ENCODE measurements at places on chromosomes 4 and X. TPM values are rescaled to one million over a fixed set of nuclear protein-coding genes. Genes with fewer than 3 reads are reported as not detected.
A peak's percentile ranks its signal among the peaks of the same experiment; 100 is the strongest.

DNA sequence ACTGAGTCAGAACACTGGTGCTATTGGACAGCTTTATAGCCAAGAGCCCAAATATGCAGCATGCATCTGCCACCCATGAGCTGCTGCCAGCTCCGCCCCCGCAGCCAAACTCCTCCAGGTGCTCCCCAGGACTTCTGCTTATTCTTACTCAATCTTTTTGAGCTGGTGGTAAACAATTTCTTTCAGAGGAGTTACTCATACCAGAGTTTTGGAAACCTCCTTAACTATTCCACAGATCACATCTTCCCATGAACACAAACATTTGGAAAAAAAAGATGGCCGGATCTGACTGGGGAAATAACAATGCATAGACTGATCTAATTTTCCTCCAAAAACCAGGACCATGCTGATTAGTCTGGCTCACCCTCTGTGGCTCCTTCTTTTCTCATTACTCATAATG lies 399.9 kb downstream of the GPM6A start:
- H3K4me1 ChIP-seq: peaks cover 2% of the 10 kb centered on the region
- no peak overlapping the region for H3K4me3 ChIP-seq
- H3K27ac ChIP-seq: no peak overlapping the region
- H3K27me3 ChIP-seq: no peaks in the 10 kb centered on the region
- H3K36me3 ChIP-seq: no peaks in the 10 kb centered on the region

GRCh38 chr4:108244606-108245005 lies 75.9 kb upstream of the LEF1 start:
- H3K4me3 ChIP-seq: no peak overlapping the region
- H3K27me3 ChIP-seq: no peaks in the 10 kb centered on the region
- H3K27ac ChIP-seq: no peak overlapping the region
- DNase-seq: no peak

DNA sequence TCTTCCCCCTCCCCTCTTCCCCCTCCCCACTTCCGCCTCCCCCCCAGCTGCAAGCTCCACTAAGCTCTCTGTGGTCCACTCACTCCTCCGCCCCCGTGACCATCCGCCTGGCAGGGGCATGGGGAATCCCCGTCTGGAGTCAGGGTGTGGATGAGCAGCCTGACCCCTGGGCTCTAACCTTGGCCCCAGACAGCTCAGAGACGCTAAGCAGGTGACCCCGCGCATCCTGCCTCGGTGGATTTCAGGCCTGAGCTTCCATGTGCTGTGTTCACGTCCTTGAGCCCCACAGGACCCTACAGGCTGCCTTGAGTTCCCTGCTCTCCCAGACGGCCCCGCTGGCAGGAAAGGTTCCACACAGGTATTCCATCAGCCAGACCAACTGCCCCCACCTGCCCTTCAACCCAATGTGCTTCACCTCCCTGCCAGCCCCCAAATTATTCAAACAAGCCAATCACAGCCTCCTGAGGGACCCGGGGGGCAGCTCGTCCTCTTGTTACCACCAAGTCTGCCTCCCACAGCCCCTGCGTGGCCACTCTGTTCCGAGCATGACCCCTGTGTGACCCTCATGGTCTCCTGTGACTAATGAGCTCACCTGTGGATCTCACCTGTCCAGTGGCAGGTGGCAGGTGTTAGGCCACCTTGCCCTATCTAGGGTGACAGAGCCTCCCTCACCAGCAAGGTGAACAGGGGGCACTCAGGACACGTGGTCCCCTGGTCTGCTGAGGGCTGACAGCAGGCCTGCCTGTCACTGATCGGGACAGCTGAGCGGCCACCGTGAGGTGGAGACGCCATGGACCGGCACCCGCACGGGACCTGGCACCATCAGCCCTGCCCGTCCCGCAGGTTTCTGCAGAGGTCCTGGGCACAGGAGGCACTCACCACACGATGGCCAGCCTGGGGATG lies 73.2 kb upstream of the MXD4 start:
- DNase-seq: no peak
- H3K36me3 ChIP-seq: no peaks in the 10 kb centered on the region
- H3K4me3 ChIP-seq: no peak overlapping the region
- no peak overlapping the region for H3K27ac ChIP-seq
- peaks cover 10% of the 10 kb centered on the region for H3K4me1 ChIP-seq

GRCh38 chr4:89300060-89300459 lies 7.5 kb downstream of the GPRIN3 start:
- H3K27ac ChIP-seq: no peak overlapping the region
- no peak for DNase-seq
- H3K27me3 ChIP-seq: peaks cover 3% of the 10 kb centered on the region

DNA sequence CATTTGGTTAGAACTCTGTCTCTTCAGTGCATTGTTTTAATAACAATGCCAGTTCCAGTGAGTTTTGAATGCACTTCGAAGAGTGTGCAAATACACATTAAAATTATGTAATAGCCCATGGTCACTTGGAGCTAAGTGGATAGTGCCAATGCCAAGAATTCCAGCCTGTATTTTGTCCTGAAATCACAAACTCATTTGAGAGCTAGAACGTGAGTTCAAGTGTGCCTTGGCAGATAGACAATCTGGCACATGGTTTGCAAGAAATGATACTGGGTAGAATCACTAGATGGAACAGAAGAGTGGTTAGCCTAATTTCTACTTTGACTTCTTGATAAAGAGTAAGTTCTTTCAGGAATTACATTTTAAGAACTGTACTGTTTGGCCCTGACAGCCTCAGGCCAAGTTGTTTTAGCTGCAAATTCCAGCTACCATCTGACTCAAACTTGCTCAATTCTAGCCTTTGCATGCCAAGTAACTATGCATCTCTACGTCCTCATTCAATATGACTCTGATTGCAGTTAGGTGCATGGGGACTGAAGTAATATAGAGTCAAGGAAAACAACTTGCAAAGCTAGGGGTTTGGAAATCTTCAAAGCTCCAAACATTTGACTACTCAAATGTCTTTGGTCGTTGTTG lies 131.9 kb upstream of the SMIM31 start:
- no peaks in the 10 kb centered on the region for H3K36me3 ChIP-seq
- no peaks in the 10 kb centered on the region for H3K27me3 ChIP-seq
- no peak overlapping the region for H3K4me3 ChIP-seq
- no peaks in the 10 kb centered on the region for H3K4me1 ChIP-seq
- H3K27ac ChIP-seq: no peak overlapping the region

GRCh38 chr4:37160653-37161052 lies 83.9 kb upstream of the NWD2 start:
- H3K27ac ChIP-seq: no peak overlapping the region
- H3K36me3 ChIP-seq: no peaks in the 10 kb centered on the region
- no peaks in the 10 kb centered on the region for H3K27me3 ChIP-seq

DNA sequence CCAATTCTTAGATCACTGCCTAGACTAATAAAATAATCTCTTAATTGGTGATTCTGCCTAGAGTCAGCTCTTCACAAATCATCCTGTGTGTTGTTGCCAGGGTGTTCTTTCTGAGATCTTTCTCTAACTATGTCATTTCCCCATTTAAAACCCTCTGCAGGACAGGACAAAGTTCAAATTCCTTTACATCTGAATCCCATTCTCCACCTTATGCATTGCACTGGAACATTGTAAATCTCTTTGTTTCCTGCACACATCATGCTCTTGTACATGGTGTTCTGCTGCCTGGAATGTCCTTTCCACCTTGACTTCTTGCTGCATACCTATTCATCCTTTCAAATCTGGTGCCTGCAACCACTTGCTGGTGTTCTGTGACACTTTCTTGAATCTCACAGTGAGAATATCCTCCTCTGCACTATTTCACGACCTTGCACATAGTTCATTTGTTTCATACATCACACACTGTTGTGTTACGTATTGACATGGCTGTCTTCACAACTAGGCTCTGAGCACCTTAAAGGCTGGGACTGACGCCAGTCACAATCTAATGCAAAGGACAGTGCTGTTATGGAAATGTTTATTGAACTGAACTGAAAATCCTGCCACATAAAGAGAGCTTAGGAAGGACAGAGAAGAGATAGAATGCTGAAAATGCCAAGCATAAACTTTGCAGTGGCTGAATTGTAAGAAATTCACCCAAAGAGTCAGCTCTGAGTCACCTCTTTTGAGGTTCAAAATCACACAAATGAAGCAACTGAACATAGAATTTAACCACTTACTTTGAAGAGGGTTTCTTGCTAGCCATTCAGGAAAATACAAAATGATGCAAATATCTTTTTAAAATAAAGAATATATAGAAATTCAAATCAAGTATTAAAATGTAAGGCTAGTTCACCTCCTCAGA lies 26.4 kb upstream of the SMIM14 start:
- DNase-seq: peak; percentile 75
- no peaks in the 10 kb centered on the region for H3K27me3 ChIP-seq
- H3K36me3 ChIP-seq: no peaks in the 10 kb centered on the region
- H3K27ac ChIP-seq: peak overlapping the region; percentile 46
- no peak overlapping the region for H3K4me3 ChIP-seq

The GLRA3 gene
- not detected for total RNA-seq

DNA sequence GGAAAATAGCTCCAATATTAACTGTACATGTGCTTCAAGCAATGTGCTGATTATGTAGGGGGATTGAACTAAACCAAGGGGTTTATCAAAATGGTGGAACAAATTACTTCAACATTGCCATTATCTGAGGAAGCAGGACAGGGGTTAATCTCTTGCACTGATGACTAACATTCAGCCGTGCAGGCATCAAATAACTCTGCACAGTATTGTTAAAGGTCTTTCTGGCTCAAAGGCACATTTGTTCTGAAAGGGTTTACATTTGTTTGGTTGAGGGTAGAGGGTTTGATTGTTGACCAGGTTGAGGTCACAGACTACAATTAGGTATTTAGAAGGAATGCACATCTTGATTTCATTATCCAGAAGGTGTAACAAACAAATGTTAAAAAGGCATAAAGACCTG lies 32.2 kb upstream of the CCSER1 start:
- H3K4me3 ChIP-seq: no peak overlapping the region
- H3K27ac ChIP-seq: no peak overlapping the region
- no peaks in the 10 kb centered on the region for H3K27me3 ChIP-seq
- H3K36me3 ChIP-seq: no peaks in the 10 kb centered on the region
- no peaks in the 10 kb centered on the region for H3K4me1 ChIP-seq

DNA sequence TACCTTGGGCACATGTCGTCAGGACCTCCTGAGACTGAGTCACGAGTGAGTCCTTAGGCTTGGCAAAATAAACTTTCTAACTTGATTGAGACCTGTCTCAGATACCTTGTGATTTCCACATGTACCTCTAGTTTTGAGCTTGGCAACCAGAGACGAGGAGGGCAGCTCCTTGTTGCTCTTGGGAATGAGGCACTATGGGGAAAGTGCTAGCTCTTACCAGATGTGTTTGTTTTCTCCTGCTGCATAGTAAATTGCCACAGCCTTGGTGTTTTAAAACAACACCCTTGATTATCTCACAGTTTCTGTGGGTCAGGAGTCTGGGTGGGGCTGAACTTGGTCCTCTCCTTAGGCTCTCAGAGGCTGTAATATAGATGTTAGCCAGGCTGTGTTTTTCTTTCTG lies 59.1 kb upstream of the MAML3 start:
- peaks cover 5% of the 10 kb centered on the region for H3K27me3 ChIP-seq
- no peaks in the 10 kb centered on the region for H3K4me1 ChIP-seq
- no peaks in the 10 kb centered on the region for H3K36me3 ChIP-seq
- no peak overlapping the region for H3K4me3 ChIP-seq
- DNase-seq: no peak

- H3K4me3 ChIP-seq: no peak overlapping the region
- 0 out of 2 replicates have a peak, but pooled peaks cover 5% of the 10 kb centered on the region for H3K36me3 ChIP-seq
- peaks cover 14% of the 10 kb centered on the region for H3K4me1 ChIP-seq
- H3K27me3 ChIP-seq: no peaks in the 10 kb centered on the region
- peak; percentile 81 for DNase-seq
- H3K27ac ChIP-seq: peak overlapping the region; percentile 58
Measured at GRCh38 chr4:98627531-98628257, 30.7 kb downstream of the TSPAN5 start.

DNA sequence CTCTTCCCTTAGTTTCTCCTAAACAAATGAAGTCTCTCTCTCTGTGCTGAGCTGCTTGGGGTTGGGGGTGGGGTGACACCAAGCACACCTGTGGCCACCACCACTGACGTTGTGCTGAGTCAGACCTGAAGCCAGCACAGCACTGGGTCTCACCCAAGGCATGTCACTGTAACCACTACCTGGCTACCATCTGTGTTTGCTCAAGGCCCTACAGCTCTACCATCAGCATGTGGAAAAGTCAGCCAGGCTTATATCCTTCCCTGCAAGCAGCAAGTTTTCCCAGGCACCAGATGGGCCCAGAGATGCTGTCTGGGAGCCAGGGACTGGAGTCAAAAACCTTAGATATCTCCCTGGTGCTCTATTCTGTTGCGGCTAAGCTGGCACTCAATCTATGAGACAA lies 6.9 kb downstream of the CXCL10 start:
- no peaks in the 10 kb centered on the region for H3K27me3 ChIP-seq
- peaks cover 10% of the 10 kb centered on the region for H3K4me1 ChIP-seq
- H3K27ac ChIP-seq: no peak overlapping the region
- no peak for DNase-seq
- H3K4me3 ChIP-seq: no peak overlapping the region
- H3K36me3 ChIP-seq: no peaks in the 10 kb centered on the region

DNA sequence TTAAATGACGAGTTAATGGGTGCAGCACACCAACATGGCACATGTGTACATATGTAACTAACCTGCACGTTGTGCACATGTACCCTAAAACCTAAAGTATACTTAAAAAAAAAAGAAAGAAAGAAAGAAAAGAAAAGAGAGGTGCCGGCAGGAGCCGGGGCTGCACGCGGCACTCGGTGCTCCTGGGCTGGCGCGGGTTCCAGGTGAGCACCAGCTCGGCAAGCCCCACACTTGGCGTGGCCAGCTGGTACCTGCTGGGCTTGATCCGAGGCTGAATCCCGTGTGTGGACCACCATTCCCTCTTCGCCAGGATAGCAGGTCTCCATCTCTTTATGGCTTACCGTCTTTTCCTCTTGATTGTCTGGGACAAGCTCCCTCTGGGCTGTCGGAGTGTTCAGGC lies 17.9 kb upstream of the HERC6 start:
- H3K27ac ChIP-seq: no peak overlapping the region
- no peak for DNase-seq
- H3K36me3 ChIP-seq: no peaks in the 10 kb centered on the region
- no peak overlapping the region for H3K4me3 ChIP-seq
- H3K4me1 ChIP-seq: no peaks in the 10 kb centered on the region

- no peak overlapping the region for H3K4me3 ChIP-seq
- no peak for DNase-seq
- no peaks in the 10 kb centered on the region for H3K36me3 ChIP-seq
- no peaks in the 10 kb centered on the region for H3K27me3 ChIP-seq
Measured at GRCh38 chr4:184056877-184057276, 151.8 kb downstream of the STOX2 start.

The BMX gene
- total RNA-seq: not detected

DNA sequence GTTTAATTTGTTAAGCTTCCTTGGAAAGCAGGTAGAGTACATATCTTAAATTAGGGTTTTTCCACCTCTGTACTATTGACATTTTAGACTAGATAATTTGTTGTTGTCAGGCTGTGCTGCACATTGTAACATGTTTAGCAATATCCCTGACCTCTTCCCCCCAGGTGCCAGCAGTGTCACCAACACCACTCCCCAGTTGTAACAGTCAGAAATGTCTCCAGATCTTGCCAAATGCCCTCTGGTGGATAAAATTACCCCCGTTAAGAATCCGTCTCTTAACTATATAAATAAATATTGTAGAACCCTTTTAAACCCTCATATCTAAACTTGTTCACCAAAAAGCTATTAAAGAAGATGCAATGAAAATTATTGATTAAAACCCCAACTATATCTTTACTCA lies 161.5 kb downstream of the ARHGAP6 start:
- H3K27me3 ChIP-seq: no peaks in the 10 kb centered on the region
- no peak overlapping the region for H3K4me3 ChIP-seq
- no peaks in the 10 kb centered on the region for H3K36me3 ChIP-seq
- H3K4me1 ChIP-seq: no peaks in the 10 kb centered on the region

The RTL3 gene
- 1.1 TPM for total RNA-seq

All from IMR-90 (cell line).